Muscle of back (tissue), 13 donors: ENCODE measurements at places on chromosomes 1 and 21. TPM values are rescaled to one million over a fixed set of nuclear protein-coding genes. Genes with fewer than 3 reads are reported as not detected.

CTSE gene
- 0.11 TPM for polyA plus RNA-seq

NUP210L gene
- polyA plus RNA-seq = 0.08 TPM

PPIAL4G gene
- polyA plus RNA-seq = not detected

LAMB3 gene
- 0.48 TPM for polyA plus RNA-seq

CLDN19 gene
- 0.34 TPM for polyA plus RNA-seq

MCOLN2 gene
- polyA plus RNA-seq = 0.60 TPM

GBP7 gene
- polyA plus RNA-seq = 0.13 TPM

PEAR1 gene
- polyA plus RNA-seq = 30.3 TPM

CSMD2 gene
- polyA plus RNA-seq = 0.84 TPM

COP1 gene
- 35.0 TPM for polyA plus RNA-seq

WDR3 gene
- 29.1 TPM for polyA plus RNA-seq

PROK1 gene
- 0.21 TPM for polyA plus RNA-seq

TSNAX gene
- polyA plus RNA-seq = 29.6 TPM

LRRC38 gene
- polyA plus RNA-seq = 26.4 TPM

DUSP10 gene
- polyA plus RNA-seq = 24.5 TPM

IFNLR1 gene
- 1.6 TPM for polyA plus RNA-seq

MYOG gene
- polyA plus RNA-seq = 372 TPM

SDHB gene
- polyA plus RNA-seq = 114 TPM

C1orf174 gene
- polyA plus RNA-seq = 15.0 TPM

GABRD gene
- polyA plus RNA-seq = 0.57 TPM

TNNI3K gene
- polyA plus RNA-seq = 0.90 TPM
